Memory B cell (primary cell): ENCODE measurements at places on chromosomes 16 and 17.
A peak's percentile ranks its signal among the peaks of the same experiment; 100 is the strongest.

- peaks cover 2% of the 10 kb centered on the region for H3K36me3 ChIP-seq
- H3K27ac ChIP-seq = no peak overlapping the region
- no peak for DNase-seq
- H3K4me1 ChIP-seq = no peaks in the 10 kb centered on the region
- no peaks in the 10 kb centered on the region for H3K27me3 ChIP-seq
These were observed 31.8 kb downstream of the TMEM204 start for GRCh38 chr16:1565083-1565805.

DNA sequence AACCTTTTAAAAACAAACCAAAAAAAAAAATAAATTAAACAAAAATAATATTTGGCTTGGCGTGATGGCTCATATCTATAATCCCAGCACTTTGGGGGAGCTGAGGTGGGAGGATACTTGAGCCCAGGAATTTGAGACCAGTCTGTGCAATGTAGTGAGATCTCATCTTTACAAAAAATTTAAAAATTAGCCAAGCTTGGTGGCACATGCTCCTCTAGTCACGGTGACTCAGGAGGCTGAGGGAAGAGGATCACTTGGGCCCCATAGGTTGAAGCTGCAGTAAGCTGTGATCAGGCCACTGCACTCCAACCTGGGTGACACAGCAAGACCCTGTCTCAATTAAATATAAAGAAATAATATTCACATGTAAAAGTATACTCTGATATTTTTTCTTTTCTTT, 12.2 kb downstream of the GNGT2 start:
- no peak overlapping the region for H3K27ac ChIP-seq
- peaks cover 16% of the 10 kb centered on the region for H3K4me1 ChIP-seq
- H3K4me3 ChIP-seq = no peak overlapping the region
- DNase-seq = no peak
- H3K27me3 ChIP-seq = no peaks in the 10 kb centered on the region
- no peaks in the 10 kb centered on the region for H3K36me3 ChIP-seq

GRCh38 chr17:67711916-67712315, 5.8 kb upstream of the NOL11 start:
- H3K4me1 ChIP-seq = peaks cover 3% of the 10 kb centered on the region
- no peaks in the 10 kb centered on the region for H3K36me3 ChIP-seq
- no peak overlapping the region for H3K27ac ChIP-seq

DNA sequence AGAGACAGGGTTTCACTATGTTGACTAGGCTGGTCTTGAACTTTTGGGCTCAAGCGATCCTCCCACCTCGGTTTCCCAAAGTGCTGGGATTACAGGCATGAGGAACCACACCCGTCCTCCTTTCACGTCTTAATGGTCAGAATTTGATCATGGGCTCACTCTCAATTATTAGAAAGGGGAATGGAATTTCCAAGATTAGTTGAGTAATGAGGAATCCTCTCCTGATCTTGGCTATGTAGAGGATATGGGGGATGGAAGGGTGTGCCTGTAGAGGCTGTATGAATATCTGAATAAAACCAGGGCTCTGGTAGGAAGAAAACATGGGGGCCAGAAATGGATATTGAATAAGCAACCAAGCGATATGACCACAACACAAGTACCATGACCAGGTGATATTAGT, 25.9 kb upstream of the SMURF2 start:
- no peak for DNase-seq
- H3K36me3 ChIP-seq = no peaks in the 10 kb centered on the region
- no peak overlapping the region for H3K27ac ChIP-seq
- H3K27me3 ChIP-seq = no peaks in the 10 kb centered on the region
- no peak overlapping the region for H3K4me3 ChIP-seq

DNA sequence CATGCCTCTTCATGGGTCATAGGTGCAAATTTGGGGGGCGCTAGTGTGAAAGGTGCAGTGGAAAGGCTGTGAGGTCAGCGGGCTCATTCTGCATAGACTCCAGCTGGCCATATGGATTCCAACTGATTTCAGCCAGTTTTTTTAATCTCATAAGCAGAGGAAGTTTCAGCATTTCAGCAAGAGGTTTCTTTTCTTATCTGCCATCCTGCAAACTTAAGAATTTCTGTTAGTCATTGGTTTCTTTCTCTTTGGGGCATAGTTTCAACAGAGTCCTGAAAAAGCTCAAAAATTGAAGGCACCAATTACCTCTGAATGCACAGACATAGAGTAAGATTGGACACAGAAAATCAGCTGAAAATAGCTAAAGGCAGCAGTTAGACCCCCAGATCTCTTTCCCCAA, 16.2 kb upstream of the ALOX15 start:
- no peaks in the 10 kb centered on the region for H3K36me3 ChIP-seq
- no peak overlapping the region for H3K4me3 ChIP-seq
- DNase-seq = no peak
- H3K27ac ChIP-seq = no peak overlapping the region
- H3K4me1 ChIP-seq = no peaks in the 10 kb centered on the region

- H3K4me3 ChIP-seq = peak overlapping the region; percentile 79
- no peaks in the 10 kb centered on the region for H3K36me3 ChIP-seq
- no peaks in the 10 kb centered on the region for H3K27me3 ChIP-seq
- DNase-seq = peak; percentile 48
- peak overlapping the region; percentile 72 for H3K27ac ChIP-seq
These were observed 835 bp downstream of the NME4 start for GRCh38 chr16:397736-398332.

DNA sequence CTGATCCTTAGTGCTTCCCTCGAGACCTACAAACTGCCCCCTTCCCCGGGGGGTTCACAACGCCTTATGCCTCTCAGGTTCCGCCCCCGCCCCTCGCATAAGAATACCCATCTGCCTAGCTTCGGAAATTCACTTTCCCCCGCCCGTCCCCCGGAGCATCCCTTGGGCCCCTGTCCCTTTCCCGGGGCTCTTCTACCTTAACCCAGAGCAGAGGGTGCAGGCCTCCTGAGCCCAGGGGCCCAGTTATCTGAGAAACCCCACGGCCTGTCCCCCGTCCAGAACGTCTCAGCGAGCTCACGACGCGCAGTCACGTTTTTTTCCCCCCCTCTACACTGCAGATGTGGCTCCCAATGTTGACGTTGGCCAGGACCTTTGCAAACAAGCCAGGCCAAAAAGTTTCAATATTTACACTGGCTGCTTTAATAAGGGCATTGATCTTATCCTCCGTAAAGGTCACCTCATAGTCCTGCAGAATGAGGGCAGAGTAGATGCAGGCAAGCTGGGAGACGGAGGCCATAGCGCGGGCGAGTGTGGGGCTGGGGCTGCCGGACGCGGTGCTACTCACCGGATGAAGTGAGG, 1.4 kb upstream of the NBR1 start:
- DNase-seq = no peak
- H3K4me3 ChIP-seq = no peak overlapping the region
- no peak overlapping the region for H3K27ac ChIP-seq
- peaks cover 12% of the 10 kb centered on the region for H3K4me1 ChIP-seq
- no peaks in the 10 kb centered on the region for H3K27me3 ChIP-seq
- peaks cover 5% of the 10 kb centered on the region for H3K36me3 ChIP-seq

DNA sequence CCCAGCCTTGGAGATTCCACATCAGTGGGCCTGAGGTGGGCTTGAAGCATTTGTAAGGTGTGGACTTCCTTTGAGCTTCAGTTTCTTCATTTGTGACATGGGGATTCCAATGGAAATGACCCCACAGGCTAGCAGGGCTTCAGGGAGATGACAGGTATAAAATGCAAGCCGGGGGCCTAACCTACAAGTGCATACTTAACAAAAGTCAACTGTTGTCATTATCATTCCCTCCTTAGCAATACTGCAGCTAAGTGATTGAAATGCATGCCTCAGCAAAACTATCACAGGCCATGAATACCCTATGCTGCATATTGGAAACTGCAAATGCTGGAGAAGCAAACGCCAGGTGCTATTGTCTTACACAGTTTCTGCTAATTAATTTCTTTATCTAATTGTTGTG, 19.8 kb downstream of the CCL4 start:
- H3K27ac ChIP-seq = no peak overlapping the region
- H3K4me3 ChIP-seq = no peak overlapping the region
- H3K36me3 ChIP-seq = peaks cover 6% of the 10 kb centered on the region
- peaks cover 27% of the 10 kb centered on the region for H3K4me1 ChIP-seq

- no peak for DNase-seq
- H3K4me1 ChIP-seq = peaks cover 19% of the 10 kb centered on the region
- peak overlapping the region; percentile 79 for H3K4me3 ChIP-seq
- no peaks in the 10 kb centered on the region for H3K36me3 ChIP-seq
These were observed 2.5 kb upstream of the HELZ start for GRCh38 chr17:67247416-67247900.

- peak overlapping the region; percentile 91 for H3K4me3 ChIP-seq
- peak overlapping the region; percentile 45 for H3K27ac ChIP-seq
- H3K4me1 ChIP-seq = peaks cover 50% of the 10 kb centered on the region
- no peak for DNase-seq
- no peaks in the 10 kb centered on the region for H3K27me3 ChIP-seq
These were observed 1.9 kb downstream of the CLEC16A start for GRCh38 chr16:10946308-10946707.

- H3K27me3 ChIP-seq = no peaks in the 10 kb centered on the region
- H3K36me3 ChIP-seq = no peaks in the 10 kb centered on the region
- DNase-seq = peak; percentile 54
- peaks cover 30% of the 10 kb centered on the region for H3K4me1 ChIP-seq
- H3K27ac ChIP-seq = peak overlapping the region; percentile 78
- H3K4me3 ChIP-seq = peak overlapping the region; percentile 58
These were observed 6.5 kb upstream of the USP32 start for GRCh38 chr17:60398227-60398959.

GRCh38 chr16:53112015-53112414, 57.2 kb downstream of the CHD9 start:
- peak overlapping the region; percentile 74 for H3K27ac ChIP-seq
- no peak overlapping the region for H3K4me3 ChIP-seq
- no peaks in the 10 kb centered on the region for H3K27me3 ChIP-seq
- DNase-seq = no peak
- peaks cover 25% of the 10 kb centered on the region for H3K4me1 ChIP-seq

- no peak overlapping the region for H3K27ac ChIP-seq
- no peaks in the 10 kb centered on the region for H3K36me3 ChIP-seq
- DNase-seq = peak; percentile 16
- no peak overlapping the region for H3K4me3 ChIP-seq
- H3K4me1 ChIP-seq = peaks cover 5% of the 10 kb centered on the region
These were observed 696.9 kb downstream of the WWOX start for GRCh38 chr16:78796221-78796866.

GRCh38 chr16:30482366-30482765, 9.8 kb downstream of the ITGAL start:
- no peak for DNase-seq
- H3K4me1 ChIP-seq = peaks cover 16% of the 10 kb centered on the region
- no peak overlapping the region for H3K4me3 ChIP-seq
- H3K27me3 ChIP-seq = no peaks in the 10 kb centered on the region
- H3K36me3 ChIP-seq = peaks cover 42% of the 10 kb centered on the region

GRCh38 chr17:39016193-39017153, 49.3 kb upstream of the FBXO47 start:
- H3K36me3 ChIP-seq = no peaks in the 10 kb centered on the region
- no peak overlapping the region for H3K27ac ChIP-seq

DNA sequence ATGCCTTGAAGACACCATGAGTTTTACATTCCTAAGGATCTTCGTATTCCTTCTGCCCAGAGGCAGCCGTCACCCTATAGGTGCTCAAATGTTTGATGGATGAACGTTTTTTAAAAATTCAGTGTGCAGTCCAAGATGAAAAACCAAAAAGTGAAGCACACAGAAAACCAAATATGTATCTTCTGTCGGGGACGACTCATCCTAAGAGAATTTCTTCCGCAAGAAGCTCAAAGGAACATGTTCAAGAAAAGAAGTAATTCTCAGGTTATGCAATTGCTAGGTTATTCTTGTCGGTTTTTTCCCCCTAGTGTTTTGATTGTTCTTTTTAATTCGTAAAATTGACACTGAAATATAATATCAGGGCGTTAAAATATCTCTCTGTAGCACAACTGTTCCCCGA, 1.4 kb downstream of the CENPV start:
- peaks cover 5% of the 10 kb centered on the region for H3K36me3 ChIP-seq
- H3K27me3 ChIP-seq = no peaks in the 10 kb centered on the region

- H3K4me1 ChIP-seq = peaks cover 39% of the 10 kb centered on the region
- H3K36me3 ChIP-seq = no peaks in the 10 kb centered on the region
- no peak for DNase-seq
- H3K27me3 ChIP-seq = no peaks in the 10 kb centered on the region
These were observed at the start of gene RARA for GRCh38 chr17:40309031-40309948. TSS of gene RARA (plus strand) at chr17:40309180. CDS start at chr17:40331219, 22,039 bp downstream.

DNA sequence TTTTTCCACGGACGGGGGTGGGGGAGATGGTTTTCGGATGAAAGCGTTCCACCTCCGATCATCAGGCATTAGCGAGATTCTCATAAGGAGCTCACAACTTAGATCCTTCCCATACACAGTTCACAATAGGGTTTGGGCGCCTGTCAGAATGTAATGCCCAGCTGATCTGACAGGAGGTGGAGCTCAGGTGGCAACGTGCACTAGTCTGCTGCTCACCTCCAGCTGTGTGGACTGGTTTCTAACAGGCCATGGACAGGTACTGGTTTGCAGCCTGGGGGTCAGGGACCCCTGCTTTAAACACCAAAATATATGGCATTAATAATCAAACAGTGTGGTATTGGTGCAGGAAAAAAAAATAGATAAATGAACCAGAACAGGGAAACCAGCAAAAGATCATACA, 157.5 kb upstream of the NLRP1 start:
- H3K27ac ChIP-seq = no peak overlapping the region
- no peaks in the 10 kb centered on the region for H3K36me3 ChIP-seq
- no peak overlapping the region for H3K4me3 ChIP-seq
- no peaks in the 10 kb centered on the region for H3K4me1 ChIP-seq
- no peak for DNase-seq
